ENCODE measurements at places on chromosomes 13 and 19.

DNA sequence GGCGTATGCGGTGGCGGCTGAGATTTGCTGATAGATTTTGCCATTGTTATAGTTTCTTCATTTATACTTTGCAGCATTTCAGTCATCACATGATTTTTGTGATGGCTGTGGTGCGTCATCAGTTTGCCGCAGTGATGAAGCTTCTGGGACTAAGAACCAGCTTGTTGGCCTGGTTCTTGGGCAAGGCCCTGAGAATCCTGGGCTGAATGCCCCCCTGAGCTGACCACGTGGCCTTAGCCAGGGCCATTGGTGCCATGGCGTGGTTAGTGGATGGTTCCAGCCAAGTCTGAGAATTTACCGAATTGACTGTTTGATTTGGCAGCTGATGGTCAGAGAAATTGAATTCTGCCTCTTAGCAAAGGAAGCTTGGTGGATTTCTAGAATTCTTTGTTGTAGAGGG is 17.8 kb downstream of the GATAD2A start:
- DNase-seq, result no peak

GRCh38 chr13:97574926-97575325 is 141.0 kb downstream of the RAP2A start:
- DNase-seq, result peak; percentile 17

GRCh38 chr19:7327802-7328201 is 20.9 kb upstream of the ARHGEF18 start:
- no peak for DNase-seq

GRCh38 chr19:45767410-45767880 is 1.6 kb downstream of the SIX5 start:
- DNase-seq, result no peak

DNA sequence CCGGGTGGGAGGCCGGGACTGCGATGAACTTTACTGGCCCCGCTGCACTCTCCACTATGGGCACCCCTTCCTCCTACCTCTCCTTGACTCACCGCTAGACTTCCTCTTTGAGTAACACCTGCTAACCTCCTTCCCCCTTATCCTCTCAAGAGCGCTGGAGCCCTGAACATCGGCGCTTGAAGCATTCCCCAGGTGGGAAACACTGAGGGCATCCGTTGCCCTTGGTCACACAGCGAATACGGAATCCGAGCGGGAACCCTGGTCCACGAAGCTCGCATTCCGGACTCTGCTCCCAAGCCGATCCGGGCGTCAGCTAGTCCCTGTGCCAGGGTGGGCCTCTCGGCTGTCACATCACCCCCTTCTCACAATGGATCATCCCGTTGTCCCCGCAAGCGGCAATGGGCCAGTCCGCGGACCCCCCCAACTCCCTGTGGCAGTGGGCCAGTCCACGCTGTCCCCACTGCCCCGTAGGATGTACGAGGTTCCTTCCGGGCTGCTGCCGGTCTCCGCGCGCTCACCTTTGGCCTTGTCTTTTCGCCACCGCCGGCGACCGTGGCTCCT is 4.2 kb downstream of the LIPE start:
- DNase-seq, result no peak

- no peak for DNase-seq
Observed at GRCh38 chr13:97901716-97902115, 51.8 kb upstream of the IPO5 start.

DNA sequence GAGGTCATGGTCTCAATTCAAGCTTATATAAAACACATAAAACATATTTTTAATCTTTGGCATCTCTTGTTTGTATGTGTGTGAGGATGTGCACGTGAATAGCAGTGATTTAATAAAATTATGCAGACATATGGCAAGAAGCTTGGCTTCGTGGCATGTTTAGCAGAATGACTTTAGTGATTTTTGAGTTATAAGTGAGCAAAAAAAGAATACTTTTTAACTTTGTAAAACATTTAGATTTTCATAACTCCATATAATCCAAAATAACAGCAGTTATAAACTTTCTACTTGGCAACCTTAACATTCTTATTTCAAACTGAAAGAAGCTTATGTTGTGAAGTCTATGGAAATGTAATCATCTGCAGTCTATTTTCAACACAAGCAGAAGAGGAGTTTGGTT is 120.6 kb downstream of the SLITRK1 start:
- DNase-seq, result no peak

DNA sequence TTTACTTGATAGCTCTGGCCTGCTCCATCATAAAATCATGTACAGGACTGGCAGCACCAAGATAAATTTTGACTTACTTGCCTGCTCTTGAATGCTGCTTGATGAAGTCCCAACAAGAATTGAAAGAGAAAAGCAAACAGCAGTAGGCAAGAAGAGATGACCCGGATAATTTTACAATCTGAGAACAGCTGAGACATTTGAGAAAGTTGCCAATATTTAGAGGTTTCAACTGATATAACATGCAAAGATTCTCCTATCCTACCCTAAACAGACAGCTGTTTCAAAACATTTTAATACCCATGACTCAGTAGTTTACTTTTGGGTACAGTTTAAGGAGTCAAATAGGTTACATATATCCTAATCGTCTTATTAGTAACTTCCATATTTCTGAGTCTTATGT is 5.9 kb downstream of the FRY start:
- no peak for DNase-seq

- no peak for DNase-seq
Observed at GRCh38 chr13:95269756-95270155, 31.5 kb downstream of the ABCC4 start.

DNA sequence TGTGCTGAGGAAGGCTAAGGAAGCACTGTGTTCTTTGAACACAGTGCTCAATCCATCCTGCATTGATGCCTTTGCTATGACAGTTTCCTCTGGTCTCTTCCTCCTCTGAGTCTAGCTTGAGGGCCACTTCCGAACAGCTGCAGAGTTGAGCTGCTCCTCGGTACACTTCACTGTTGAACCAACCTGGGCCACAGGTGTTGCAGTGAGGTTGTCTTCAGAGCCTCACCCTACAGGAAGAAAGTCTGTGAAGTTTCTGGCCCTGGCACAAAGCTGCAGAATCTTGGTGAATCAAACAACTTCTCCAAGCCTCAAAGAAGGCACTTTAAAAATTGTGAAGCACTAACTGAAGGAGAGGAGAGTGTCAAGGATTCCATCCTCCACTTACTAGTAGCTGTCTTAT is 394.0 kb downstream of the KCNRG start:
- DNase-seq, result no peak

DNA sequence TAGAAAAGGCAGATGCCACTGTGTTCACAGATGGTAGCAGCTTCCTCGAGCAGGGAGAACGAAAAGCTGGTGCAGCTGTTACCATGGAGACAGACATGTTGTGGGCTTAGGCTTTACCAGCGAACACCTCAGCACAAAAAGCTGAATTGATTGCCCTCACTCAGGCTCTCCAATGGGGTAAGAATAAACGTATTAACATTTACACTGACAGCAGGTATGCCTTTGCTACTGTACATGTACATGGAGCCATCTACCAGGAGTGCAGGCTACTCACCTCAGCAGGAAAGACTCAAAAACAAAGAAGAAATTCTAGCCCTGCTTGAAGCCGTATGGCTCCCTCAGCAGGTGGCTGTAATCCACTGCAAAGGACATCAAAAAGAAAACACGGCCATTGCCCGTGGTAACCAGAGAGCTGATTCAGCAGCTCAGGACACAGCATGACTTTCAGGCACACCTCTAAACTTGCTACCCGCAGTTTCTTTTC is 197.7 kb downstream of the ZNF737 start:
- DNase-seq, result no peak

- no peak for DNase-seq
Observed at GRCh38 chr13:112069845-112070251, 2.9 kb downstream of the SOX1 start.

DNA sequence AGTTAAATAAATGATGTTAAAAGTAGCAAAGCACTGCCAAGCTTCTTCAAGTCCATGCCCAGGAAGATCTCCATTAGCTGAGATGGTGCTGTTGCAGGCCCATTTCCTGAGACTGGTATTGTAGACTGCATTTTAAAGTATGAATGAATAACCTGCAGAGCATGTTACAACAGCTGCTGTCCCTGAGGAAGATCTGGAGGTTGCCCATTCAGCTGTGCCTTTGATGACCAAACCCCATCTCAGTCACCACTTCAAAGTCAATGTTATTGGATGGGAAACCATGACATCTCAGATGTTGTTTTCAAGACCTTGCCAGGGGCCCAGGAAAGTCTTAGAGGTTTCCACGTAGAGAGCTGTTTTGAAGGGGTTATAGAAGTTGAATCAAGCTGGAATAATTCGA is 281.3 kb downstream of the MTUS2 start:
- DNase-seq, result no peak

DNA sequence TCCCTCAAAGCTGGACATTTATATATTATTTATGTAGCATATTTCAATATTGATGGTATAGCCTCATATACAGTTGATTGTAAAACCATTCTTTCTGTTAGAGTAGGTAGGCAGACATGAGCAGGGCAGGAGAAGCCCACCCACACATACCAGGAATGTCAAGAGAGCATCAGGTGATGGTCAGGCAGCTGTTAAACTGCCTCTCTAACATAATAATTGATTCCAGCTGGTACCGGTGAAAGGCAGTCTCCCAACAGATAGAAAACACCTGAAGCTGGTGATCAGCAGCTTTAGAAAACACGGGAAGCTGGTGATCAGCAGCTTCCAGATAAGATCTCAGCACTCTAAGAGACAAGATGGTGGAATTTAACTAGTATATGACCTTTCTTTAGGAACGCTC is 132.9 kb downstream of the SLITRK6 start:
- DNase-seq, result no peak

Data from MV-4-11 (cell line).